ENCODE measurements at places on chromosomes 1 and 21. TPM values are rescaled to one million over a fixed set of nuclear protein-coding genes. Genes with fewer than 3 reads are reported as not detected.

DNA sequence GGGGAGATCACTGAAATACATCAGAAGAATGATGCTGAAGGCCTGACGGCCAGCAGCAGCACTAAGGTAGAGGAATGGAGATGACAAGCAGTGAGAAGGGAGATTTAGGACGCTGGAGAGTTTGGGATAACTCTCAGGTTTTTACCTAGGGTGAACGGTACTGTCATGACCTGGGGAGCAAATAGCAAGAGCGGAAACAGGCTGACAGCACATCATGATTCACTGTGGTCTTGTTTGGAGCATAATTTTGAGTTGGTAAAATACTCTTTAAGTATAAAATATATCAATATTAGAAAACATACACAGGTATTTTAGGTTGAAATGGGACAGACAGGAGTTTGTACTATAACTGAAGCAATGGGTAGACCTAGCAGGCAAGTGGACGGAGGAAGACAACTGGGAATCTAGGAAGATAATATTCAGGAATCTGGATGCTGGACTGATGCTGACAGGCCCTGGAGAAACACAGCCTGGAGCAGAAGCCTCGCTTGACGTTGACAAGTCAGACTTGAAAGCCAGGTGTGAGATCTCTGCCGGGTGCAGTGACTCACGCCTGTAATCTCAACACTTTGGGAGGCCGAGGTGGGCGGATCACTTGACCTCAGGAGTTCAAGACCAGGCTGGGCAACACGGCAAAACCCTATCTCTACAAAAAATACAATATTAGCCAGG is 33.3 kb downstream of the ALG14 start:
- H3K36me3 ChIP-seq, result no peaks in the 10 kb centered on the region
- H3K4me1 ChIP-seq, result peaks cover 17% of the 10 kb centered on the region
- no peak overlapping the region for H3K4me3 ChIP-seq
- H3K27me3 ChIP-seq, result no peaks in the 10 kb centered on the region

DNA sequence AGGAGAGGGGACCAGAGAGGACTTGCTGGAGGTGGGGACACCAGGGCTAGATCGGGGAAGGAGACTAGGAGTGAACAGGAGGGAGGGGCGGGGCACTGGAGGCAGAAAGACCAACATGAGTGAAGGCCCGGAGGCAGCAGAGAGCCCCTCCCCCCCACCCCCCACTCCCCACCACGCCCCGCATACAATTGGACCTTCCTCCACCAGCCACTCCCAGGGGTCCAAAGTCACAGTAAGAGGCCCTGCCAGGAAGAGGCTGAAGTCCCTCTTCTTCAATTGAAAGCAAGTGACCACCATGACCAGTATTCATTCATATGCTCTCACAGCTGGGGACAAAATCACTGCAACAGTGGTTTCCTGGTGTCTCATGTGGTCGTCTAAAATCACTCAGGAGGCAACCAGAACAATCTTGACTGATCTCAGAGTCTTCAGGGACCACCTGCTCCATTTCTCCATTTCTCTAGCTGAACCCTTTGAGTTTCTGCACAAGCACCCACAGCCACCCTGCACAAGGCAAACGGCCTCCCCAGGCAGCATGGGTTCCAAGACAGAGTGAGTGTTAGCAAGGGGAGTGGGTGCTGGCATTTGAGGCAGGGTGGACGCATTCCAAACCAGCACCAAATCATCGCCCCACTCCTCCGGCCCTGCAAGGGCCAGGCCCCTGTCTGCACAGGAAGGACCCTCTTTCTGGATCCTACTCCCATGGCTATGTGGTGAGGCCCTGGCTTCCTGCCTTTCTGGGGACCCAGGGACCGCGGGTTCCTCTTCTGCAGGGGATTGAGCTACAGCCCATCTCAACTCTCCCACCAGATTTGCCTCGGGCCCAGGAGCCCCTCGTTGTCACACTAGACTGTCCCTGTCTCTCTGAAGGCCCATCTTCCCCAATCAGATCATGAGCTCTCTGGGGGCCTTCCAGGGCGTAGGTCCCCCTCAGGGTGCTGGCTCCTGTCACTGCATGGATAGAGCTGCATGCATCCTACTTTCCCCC is 17.0 kb downstream of the LAPTM5 start:
- peaks cover 18% of the 10 kb centered on the region for H3K4me1 ChIP-seq
- no peaks in the 10 kb centered on the region for H3K27me3 ChIP-seq
- no peak overlapping the region for H3K4me3 ChIP-seq
- DNase-seq, result no peak
- no peak overlapping the region for H3K27ac ChIP-seq

DNA sequence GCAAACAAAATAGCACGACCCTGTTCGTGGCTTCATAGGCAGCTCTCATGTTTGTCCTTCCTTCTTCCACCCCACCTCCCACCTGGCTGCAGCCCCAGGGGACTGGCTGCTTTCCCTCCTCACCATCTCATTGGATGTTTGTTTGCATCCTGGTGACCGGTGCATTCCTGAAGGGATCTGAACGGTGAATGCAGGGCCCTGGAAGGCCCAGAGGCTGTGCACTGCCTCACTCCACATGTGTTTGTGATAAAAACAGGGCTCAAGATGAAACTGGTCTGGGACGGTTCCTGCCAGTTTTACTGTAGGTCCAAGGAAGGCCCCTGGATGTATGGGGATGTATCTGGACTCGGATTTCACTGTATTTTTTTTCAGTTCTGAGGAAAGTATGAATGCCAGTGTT is 42.8 kb downstream of the CNN3 start:
- H3K4me3 ChIP-seq, result no peak overlapping the region
- H3K36me3 ChIP-seq, result no peaks in the 10 kb centered on the region
- peaks cover 18% of the 10 kb centered on the region for H3K4me1 ChIP-seq
- DNase-seq, result no peak
- H3K27me3 ChIP-seq, result no peaks in the 10 kb centered on the region

- no peak for DNase-seq
- H3K36me3 ChIP-seq, result no peaks in the 10 kb centered on the region
- H3K27ac ChIP-seq, result peak overlapping the region; percentile 90
- H3K27me3 ChIP-seq, result no peaks in the 10 kb centered on the region
- H3K4me3 ChIP-seq, result peak overlapping the region; percentile 70
Observed at GRCh38 chr1:31788825-31789256, 24.7 kb upstream of the ADGRB2 start.

DNA sequence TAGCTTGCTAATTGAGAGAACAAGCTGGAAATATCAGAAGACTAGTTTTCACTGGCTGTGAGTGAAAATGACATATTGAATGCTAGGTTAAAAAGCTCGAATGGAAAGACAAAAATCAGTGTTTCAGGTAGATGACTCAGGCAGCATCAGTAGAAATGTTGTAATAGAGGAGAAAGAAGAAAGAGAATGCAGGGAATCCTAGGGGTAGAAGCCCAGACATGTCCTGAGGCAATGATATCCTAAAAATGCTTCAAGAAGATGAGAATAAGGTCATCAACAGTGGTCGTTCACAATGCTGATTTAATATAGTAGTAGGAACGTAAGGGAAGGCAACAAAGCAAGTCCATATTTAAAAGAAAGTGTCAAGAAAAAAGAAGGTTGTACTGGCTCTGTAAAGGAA is 96.7 kb upstream of the HP1BP3 start:
- H3K27me3 ChIP-seq, result no peaks in the 10 kb centered on the region
- H3K4me3 ChIP-seq, result no peak overlapping the region
- DNase-seq, result no peak
- no peak overlapping the region for H3K27ac ChIP-seq

DNA sequence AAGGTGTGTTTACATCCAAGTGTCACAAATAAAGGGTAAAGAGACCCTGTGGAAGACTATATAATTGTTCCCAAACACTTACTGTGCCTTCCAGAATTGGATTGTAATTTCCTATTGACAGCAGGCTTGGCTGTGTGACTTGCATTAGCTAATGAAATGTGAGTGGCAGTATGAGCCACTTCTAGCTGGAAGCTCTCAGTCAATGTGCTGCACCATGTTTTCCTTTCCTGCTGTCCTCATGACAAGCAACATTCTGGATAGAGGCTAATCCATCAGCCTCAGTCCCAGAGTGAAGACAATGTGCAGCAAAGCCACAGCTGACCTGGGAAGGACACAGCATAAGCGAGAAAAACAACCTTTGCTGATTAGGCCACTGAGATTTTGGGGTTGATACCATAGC is 5.9 kb upstream of the FOXJ3 start:
- peaks cover 8% of the 10 kb centered on the region for H3K4me1 ChIP-seq
- no peaks in the 10 kb centered on the region for H3K36me3 ChIP-seq
- no peaks in the 10 kb centered on the region for H3K27me3 ChIP-seq

GRCh38 chr1:225879521-225880221 is 2.5 kb downstream of the TMEM63A start:
- H3K36me3 ChIP-seq, result peaks cover 17% of the 10 kb centered on the region
- peaks cover 49% of the 10 kb centered on the region for H3K4me1 ChIP-seq
- no peak for DNase-seq
- H3K27ac ChIP-seq, result peak overlapping the region; percentile 42

- no peak overlapping the region for H3K27ac ChIP-seq
- no peaks in the 10 kb centered on the region for H3K27me3 ChIP-seq
- no peaks in the 10 kb centered on the region for H3K4me1 ChIP-seq
- no peak overlapping the region for H3K4me3 ChIP-seq
- H3K36me3 ChIP-seq, result peaks cover 14% of the 10 kb centered on the region
- no peak for DNase-seq
Observed at GRCh38 chr1:28718586-28719331, 18.0 kb upstream of the YTHDF2 start.

DNA sequence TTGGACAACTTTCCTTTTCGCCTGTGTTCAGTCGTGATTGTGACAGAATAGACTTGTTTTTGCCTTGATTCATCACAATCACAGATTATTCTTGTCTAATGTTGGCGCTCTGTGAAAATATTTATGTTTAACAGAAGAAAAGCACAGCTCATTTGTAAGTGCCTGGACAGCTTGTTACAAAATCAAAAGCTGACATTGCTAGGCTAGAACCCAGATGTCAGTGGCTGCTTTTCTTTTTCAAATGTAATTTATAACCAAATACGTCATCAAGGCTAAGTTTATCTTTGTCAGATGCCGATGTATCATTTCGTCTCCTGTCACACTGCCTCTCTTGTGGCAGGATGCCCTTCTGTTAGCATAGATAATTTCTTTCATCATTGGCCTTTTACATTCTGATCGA is 1227.3 kb downstream of the PLA2G4A start:
- no peak for DNase-seq
- H3K4me3 ChIP-seq, result no peak overlapping the region
- no peaks in the 10 kb centered on the region for H3K27me3 ChIP-seq
- H3K4me1 ChIP-seq, result no peaks in the 10 kb centered on the region
- no peak overlapping the region for H3K27ac ChIP-seq

DNA sequence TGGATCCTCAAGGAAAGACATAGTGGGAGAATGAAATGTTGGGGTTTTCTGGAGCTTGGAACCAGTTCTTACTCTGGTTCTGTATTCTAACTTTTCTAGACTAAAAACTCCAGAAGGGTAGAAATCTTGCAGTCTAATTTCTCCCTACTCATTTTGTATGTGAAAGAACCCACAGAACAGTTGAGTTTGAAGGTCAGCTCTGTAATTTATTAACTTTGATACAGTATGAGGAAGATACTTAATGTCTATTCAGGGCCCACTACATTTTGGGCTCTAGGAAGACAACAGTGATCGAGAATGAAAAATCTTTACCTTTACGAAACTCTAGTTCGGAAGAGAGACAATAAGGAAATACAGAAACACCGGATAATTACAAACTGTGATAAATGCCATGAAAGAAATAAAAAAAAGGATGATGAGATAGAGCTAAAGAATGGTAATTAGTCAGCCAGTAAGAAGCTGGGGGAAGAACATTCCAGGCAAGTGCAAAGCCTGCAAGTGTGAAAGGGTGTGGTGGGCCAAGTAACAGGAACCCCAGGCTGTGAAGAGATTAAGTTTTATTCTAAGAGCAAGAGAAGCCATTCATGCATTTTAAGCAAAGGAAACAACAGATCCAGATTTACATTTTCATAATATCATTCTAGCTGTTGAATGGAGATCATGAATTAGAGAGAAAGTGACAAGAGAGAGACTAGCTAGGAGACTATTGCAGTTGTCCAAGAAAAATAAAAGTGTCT is 159.9 kb upstream of the HMCN1 start:
- no peak overlapping the region for H3K27ac ChIP-seq
- H3K4me3 ChIP-seq, result no peak overlapping the region
- H3K36me3 ChIP-seq, result no peaks in the 10 kb centered on the region
- no peaks in the 10 kb centered on the region for H3K4me1 ChIP-seq
- no peaks in the 10 kb centered on the region for H3K27me3 ChIP-seq

GRCh38 chr1:172863031-172863430 is 187.7 kb downstream of the TNFSF18 start:
- no peak overlapping the region for H3K4me3 ChIP-seq
- H3K27ac ChIP-seq, result no peak overlapping the region
- no peaks in the 10 kb centered on the region for H3K4me1 ChIP-seq
- no peaks in the 10 kb centered on the region for H3K27me3 ChIP-seq
- no peaks in the 10 kb centered on the region for H3K36me3 ChIP-seq

- H3K4me3 ChIP-seq, result no peak overlapping the region
- H3K27me3 ChIP-seq, result no peaks in the 10 kb centered on the region
- no peaks in the 10 kb centered on the region for H3K36me3 ChIP-seq
Observed at GRCh38 chr1:31095298-31095981, 29.9 kb upstream of the PUM1 start.

PAPPA2 gene
- 0.17 TPM for total RNA-seq

CCDC17 gene
- 5.0 TPM for total RNA-seq

UBQLN4 gene
- 37.0 TPM for total RNA-seq

FCRL6 gene
- total RNA-seq, result 3.2 TPM

Measured in upper lobe of right lung (tissue), 1 donor.